ENCODE measurements at places on chromosomes 2 and 18. TPM values are rescaled to one million over a fixed set of nuclear protein-coding genes. Genes with fewer than 3 reads are reported as not detected.

The LHCGR gene
- not detected for total RNA-seq

The EML6 gene
- total RNA-seq = 0.54 TPM

The SERPINB10 gene
- not detected for total RNA-seq

The PLGLB1 gene
- 0.74 TPM for total RNA-seq

The ARHGAP25 gene
- total RNA-seq = 51.0 TPM

The LRRC30 gene
- total RNA-seq = not detected

The XDH gene
- not detected for total RNA-seq

The CD8B2 gene
- total RNA-seq = 4.6 TPM

The RTP5 gene
- total RNA-seq = 0.20 TPM

The TMEM247 gene
- total RNA-seq = not detected

The TRIM54 gene
- 0.24 TPM for total RNA-seq

The FAP gene
- total RNA-seq = not detected

The ROCK1 gene
- 48.0 TPM for total RNA-seq
